ENCODE measurements at places on chromosomes 6 and 20.

GRCh38 chr20:24469894-24470745, 691 bp downstream of the SYNDIG1 start:
- DNase-seq = no peak

- no peak for DNase-seq
These were observed 5.1 kb downstream of the BRPF3 start for GRCh38 chr6:36201612-36202011.

- no peak for DNase-seq
These were observed 28.7 kb upstream of the TXNDC5 start for GRCh38 chr6:7939184-7939863.

GRCh38 chr6:110326609-110327008, 31.5 kb downstream of the METTL24 start:
- DNase-seq = no peak

DNA sequence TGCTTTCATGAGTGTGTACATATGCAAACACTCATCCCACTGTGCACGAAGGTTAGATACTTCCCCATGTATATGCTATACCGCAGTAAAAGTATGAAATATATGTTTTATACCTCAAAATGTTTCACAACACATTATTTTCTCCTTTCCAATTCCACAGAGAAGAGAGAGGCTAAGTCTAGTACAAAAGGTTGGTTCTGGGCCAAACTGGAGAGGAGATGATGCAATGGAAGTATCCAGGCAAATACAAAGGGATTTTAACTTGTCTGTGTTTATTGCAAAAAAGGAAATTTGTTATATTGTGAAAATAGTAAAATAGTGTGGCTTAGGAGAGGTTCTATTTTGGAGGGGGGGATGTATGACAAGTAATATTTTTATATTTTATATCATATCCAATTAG, 112.6 kb downstream of the PLCB1 start:
- no peak for DNase-seq
